ENCODE measurements at places on chromosomes 3 and 15.

- no peak for DNase-seq
These were observed 49.9 kb downstream of the IGSF11 start for GRCh38 chr3:118984699-118985098.

- no peak for DNase-seq
These were observed 12.0 kb downstream of the PLSCR1 start for GRCh38 chr3:146532406-146532805.

- no peak for DNase-seq
These were observed 326.6 kb downstream of the ARPP21 start for GRCh38 chr3:35965908-35966307.

- no peak for DNase-seq
These were observed 96.3 kb upstream of the P2RY1 start for GRCh38 chr3:152738656-152739055.

- DNase-seq = no peak
These were observed 83.5 kb downstream of the C3orf70 start for GRCh38 chr3:185069037-185070030.

DNA sequence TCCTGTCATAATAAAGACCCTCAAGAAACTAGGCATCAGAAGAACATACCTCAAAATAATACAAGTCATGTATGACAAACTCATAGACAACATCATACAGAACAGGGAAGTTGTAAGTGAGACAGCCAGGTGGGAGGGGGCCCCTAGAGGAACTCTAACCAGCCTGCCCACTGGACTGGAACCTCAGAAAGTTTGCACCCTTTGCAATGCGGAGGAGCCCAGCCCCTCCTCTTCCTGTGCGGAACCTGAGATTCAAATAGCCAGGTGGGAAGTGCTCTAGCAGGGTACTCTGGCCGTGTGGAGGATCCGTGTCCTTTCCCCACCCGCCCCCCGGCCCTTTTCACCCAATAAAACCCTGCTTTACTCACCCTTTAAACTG, 387.0 kb upstream of the CBLB start:
- no peak for DNase-seq

DNA sequence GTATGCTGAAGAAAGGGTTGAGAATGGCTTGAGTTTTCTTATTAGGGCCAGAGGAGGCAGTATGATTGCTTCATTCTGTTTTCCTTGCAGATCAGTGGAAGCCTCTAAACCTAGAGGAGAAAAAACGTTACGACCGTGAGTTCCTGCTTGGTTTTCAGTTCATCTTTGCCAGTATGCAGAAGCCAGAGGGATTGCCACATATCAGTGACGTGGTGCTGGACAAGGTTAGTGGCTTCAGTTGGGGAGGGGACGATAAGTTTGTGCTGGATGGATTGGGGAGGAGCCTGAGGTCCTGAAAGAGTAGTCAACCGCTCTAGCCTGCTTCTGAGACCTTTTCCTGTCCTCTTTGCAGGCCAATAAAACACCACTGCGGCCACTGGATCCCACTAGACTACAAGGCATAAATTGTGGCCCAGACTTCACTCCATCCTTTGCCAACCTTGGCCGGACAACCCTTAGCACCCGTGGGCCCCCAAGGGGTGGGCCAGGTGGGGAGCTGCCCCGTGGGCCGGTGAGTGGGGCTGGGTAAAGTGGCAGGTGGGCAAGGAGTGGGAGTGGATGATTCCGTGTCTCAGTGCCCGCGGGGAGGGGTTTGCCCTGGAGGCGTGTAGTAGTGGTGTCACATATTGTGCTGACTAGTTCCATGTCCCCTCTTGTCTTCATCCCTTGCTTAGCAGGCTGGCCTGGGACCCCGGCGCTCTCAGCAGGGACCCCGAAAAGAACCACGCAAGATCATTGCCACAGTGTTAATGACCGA, 8.5 kb downstream of the EIF4G1 start:
- DNase-seq = no peak

DNA sequence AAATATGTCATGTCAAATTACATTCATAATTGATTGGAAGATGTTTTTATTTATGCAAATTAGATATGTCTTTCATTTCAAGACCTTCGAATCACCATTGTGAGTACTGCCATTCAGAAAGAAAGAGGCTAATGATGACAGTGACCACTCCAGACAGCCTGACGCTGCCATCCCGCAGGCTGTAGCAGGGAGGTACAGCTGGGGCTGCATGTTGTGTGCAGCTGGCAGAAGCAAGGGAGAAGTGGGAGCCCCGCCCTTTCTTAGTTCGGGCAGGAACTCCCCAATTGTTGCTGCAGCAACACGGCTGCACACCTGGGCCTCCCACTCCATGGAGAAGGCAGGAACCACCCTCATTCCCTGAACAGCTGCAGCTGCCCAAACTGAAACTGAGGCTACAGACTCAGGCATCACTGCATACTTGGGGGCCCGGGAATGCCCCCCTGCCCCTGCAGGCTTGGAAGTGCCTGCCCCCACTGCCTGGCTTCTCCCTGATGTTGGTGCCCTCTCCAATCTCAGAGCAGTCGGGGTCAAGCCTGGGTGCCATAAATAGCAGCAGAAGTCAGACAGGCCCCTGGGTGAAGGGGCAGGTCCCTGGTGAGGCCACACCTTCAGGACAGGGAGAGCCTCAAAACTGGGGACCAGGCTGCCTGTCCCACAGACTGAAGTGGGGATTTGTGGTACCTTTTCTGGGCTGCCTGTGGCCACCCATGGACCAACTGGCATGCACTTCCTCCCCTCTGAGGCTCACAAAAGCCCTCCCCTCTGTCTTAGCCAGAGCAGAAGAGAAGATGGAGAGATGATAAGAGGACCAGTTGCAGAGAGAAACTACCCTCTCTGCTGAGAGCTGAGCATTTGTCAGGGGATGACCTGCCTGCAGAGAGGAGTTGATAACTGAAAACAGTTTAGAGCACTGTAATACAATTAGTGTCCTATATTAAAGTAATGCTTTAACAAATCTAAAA, 964.6 kb downstream of the SI start:
- DNase-seq = peak; percentile 68

DNA sequence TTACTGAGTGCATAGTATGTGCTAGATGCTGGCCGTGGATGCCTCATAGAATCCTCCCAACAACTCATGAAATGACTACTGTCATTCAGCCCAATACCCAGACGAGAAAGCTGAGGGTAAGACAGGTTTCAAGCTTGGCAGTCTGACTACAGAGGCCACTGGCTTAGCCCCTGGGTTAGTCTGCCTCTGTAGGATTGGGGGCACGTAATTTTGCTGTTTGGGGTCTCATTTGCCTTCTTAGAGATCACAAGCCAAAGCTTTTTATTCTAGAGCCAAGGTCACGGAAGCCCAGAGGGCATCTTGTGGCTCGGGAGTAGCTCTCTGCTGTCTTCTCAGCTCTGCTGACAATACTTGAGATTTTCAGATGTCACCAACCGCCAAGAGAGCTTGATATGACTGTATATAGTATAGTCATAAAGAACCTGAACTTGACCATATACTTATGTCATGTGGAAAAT, 1.0 kb upstream of the CCR5 start:
- no peak for DNase-seq

DNA sequence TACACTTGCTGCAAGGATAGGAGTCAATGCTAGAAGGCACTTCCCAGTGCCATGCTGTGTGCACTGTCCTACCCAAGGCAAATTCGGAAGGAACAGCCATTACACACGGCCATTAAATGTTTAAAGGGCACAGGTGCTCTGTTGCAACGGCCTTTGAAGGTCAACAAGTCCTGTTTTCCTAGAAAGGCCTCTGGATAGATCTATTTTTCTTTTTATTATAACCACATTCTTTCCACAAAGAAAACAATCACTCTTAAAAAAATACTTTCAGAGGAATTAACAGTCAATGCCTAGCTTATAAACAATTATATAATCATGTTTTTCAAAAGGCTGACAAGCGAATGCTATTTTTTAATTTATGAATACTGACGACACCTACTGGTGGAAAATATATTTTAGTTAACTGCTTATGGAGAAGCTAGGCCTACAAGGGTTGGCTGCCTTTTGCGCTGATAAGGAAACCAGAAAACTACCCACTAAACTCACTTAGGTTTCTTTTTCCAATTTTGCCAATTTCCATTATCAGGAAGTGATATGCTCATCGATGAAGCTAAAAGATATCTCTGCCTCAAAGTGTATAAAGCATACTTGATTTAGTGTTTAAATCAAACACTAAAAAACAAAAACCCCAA, 2.4 kb downstream of the ARHGEF3 start:
- DNase-seq = no peak

GRCh38 chr3:140244893-140245292, 309.9 kb downstream of the CLSTN2 start:
- no peak for DNase-seq

- DNase-seq = no peak
These were observed 202.2 kb upstream of the ADAMTS9 start for GRCh38 chr3:64890006-64890405.

DNA sequence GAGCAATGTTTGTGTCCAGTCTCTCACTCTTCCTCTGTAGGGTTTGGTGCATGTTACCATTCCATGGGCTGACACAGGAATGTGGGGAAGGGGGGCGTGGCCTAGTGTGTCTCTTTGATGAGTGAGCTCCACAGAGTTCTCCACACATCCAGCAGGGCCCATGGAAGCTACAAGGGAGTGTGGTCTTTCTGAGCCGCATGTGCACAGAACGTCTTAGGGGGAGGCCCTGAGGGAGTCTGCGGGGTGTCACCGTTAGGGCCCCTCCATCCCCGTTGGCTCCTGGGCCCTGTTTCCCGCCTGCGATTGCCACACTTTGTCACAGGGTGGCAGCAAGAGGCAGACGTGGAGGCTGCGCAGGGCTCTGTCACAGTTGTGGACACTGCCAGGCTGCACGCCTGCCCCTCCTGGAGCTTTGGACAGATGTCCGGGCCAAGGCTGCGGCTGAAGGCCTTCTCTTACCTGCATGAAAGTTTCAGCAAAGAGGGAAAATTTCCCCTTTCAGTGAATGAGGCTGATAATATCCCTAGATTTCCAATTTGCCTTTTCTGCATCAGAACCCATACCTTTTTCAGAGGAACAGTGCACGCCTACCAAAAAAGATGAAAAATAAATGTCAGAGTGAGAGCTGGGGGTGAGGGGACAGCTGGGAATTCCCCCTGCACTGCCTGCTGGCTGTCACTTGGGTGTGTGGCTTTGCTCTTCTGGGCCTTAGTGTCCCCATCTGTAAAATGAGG, 24.3 kb downstream of the CACNA2D3 start:
- DNase-seq = no peak

- no peak for DNase-seq
These were observed 44.3 kb downstream of the ATP1B3 start for GRCh38 chr3:141920701-141921100.

- no peak for DNase-seq
These were observed 28.9 kb downstream of the PLA2G4D start for GRCh38 chr15:42065468-42065867.

GRCh38 chr15:80673561-80674244, 21.4 kb upstream of the ABHD17C start:
- DNase-seq = no peak

DNA sequence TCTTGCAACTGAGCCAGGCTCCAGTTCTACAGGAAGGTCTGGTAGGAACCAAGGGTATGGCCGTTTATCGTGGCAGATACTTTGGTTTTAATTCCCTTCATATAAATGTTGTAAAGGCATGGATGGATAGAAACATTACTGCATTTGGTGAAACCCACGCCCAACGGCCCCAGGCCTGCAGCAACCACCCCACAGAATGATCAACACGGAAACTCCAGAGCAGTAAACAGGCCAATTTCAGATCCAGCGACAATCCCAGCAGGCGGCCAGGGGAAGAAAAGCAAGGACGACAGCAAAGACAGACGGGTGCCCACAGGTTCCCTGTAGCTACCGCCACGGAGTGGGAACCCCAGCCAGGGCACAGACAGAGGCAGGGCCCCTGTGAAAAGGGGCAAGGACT, 32.6 kb upstream of the PCSK6 start:
- DNase-seq = no peak

- no peak for DNase-seq
These were observed 23.5 kb downstream of the MYH15 start for GRCh38 chr3:108486941-108487340.

DNA sequence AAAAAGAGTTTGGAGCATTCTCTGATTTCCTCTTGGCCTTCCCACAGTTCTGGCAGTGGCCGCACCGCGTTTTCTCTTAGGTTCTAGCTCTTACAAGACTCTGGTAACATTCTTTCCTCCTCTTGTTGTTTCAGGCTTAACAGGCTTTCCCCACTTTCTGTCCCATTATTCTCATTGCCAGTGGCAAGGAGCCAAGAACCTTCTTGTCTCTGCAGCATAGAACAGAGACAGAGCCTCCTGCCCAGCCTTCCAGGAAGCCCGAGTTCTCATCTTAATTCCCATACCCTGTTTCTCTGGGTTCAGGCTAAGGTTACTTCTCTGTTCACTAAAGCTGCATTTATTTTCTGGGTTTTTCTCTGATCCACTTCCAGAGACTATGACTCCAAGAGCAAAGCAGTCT, 61.1 kb downstream of the DUT start:
- no peak for DNase-seq

GRCh38 chr3:40763807-40764206, 239.0 kb downstream of the ZNF621 start:
- no peak for DNase-seq

DNA sequence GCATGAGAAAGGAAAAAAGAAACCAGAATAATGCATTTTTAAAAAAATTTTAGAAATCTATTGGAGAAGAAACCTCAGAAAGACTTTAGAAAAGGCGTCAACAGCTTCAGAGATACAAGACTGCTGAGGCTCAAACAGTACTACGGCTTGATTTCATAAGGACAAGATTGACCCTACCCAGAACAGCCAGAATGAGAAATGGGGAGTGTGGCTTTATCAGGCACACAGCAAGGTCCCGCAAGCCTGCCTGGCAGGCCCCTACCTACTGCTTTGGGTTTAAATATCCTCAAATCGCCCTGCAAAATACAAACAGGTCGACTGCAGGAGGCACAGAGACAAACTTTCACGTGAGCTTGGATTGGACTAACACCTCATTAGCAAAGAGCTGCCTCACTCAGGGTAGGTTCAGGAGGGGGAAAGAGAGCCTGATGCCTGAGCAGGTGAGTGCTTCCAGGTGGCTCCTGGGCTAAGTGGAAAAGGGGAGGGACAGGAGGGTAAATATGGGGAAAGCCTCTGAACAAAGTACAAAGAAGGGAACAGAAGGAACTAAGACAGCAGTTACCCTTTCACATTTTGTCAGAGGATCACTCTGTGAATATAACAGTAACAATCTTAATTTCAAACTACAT, 87.5 kb downstream of the RORA start:
- DNase-seq = no peak

- no peak for DNase-seq
These were observed 64.4 kb upstream of the SKOR1 start for GRCh38 chr15:67760901-67761300.

DNA sequence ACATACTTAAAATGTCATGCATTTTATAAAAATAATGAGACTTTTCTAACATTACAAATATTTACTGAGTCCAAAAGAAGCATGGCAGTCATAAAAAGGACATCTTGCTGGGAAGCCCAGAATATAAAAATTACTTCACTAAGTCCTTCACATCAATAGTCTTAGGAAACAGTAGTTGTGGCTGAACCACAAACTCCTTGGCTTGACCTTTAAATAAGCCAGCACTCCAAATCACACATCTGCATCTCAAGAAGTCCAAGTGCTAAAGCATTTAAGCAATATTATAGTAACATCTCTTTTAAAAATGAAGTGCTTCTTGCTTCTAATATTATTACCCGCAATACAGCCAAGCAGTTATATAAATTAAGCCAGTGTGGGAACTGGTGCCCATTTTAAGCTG, 8.8 kb downstream of the CCNL1 start:
- no peak for DNase-seq

- no peak for DNase-seq
These were observed 54.5 kb downstream of the PLXNA1 start for GRCh38 chr3:127037418-127037841.

- DNase-seq = no peak
These were observed 77.1 kb downstream of the PDZRN3 start for GRCh38 chr3:73547427-73548248.

GRCh38 chr3:79148786-79149185, 619.0 kb downstream of the ROBO1 start:
- DNase-seq = no peak
